ENCODE measurements at places on chromosomes 16 and 17. TPM values are rescaled to one million over a fixed set of nuclear protein-coding genes. Genes with fewer than 3 reads are reported as not detected.

DNA sequence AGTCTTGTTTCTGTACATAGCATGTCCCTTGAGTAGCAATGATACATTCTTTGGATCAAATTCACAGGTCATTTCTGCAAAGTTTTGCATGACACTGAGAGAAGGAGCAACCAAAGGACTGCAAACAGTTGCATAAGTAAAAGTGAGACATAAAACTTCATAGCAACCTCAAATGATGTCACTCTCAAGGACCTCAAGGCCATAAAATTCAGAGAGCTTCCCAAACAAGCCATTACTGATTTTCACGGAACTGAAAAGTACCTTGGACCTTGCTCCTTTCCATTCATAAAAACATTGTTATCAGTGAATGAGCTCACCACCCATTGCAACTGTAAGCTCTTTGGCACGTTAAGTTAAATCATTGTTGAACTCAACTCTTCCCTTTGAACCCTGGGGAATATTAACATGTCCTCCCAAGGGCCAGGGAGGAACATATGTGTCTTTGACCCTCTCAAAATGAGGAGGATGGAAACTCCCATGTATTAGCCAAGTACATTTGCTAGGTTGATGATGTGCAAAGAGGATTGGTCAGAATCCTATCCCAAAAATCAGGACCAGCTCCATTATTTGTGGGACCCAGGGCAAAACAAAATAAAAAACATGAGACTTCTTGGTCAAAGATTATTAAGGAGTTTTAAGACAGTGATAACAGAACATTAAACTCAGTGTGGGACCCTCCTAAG lies 275.0 kb upstream of the DYNLRB2 start:
- DNase-seq, result peak; percentile 49

- peak; percentile 39 for DNase-seq
Measured at GRCh38 chr17:32303781-32304288, 38.1 kb downstream of the C17orf75 start.

FUS gene
- 22.4 TPM for total RNA-seq

GRCh38 chr16:22071331-22071910 lies 20.9 kb upstream of the VWA3A start:
- no peak for DNase-seq

DNA sequence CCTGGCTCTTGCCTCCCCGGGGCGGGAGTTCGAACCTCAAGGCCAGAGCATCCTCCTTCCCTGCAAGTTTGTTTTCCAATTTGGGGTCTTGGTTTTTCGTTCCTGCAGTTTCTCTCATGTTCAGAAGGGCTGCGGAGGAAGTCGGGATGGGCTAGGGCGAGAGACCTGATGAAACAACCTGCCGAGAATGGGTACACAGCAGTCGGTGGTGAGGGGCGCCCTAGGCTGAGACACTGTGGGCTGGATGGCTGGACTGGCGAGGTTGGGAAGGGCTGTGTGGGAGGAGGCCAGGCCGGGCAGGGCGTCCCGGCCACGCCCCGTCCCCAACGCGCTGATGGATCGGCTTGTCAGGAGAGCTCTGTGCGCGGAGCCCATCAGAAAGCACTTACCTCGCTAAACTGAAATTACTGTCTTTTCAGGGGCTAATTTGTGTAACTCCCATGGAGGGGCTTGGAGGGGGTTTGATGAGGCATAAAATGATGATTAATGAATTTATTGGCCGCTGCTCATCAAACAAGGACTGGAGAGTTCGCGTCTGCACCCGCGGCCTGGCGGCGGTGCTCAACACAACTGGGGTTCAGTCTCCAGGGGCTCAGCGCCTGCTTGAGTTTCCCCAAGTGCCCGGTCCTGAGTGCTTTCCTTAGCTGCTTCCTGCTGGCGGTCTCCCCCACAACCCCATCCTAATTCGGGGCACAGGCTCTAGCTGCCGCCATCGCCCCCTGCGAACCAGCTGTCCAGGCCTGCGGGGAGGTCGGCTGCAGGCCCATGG lies 9.0 kb downstream of the IRX5 start:
- no peak for DNase-seq

PABPN1L gene
- total RNA-seq, result not detected

DNA sequence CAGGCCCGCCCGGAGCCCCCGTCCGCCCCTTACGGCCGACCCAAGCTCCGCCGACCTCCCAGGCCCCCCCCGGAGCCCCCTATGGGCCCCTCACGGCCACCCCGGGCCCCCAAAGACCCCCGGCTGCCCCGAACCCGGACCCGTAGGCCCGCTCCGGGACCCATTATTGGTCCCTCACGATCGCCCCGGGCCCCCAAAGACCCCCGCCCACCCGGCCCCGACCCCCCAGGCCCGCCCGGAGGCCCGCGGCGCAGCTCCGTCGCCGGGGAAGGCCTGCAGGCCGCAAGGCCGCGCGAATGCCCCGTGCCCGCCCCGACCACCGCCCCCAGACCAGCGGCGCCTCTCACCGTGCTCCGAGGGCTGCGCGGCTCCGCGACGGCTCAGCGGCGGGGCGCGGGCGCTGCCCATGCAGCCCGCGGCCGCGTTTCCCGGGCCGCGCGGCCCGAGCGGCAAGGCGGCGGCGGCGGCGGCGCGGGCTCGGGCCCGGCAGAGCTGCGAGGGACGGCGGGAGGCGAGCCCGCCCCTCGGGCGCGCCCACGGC lies 393 bp downstream of the ANKRD11 start:
- DNase-seq, result no peak

DNA sequence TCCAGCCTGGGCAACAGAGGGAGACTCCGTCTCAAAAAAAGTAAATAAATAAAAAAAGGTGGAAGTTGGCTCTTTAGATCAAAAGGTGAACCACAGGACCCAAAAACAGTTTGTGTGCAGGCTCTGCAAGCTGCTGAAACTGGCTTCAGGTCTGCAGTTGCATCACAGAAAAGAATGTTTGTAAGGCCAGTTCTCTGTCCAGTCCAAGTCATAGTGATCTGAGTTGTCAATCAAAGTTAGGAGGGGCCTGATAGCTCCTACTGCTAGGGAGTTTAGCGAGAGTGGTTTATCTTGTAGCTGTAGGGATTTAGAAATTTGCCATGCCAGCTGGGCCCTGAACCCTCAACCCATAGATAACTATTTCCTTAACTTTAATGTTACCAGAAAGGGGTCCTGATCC lies 101.2 kb upstream of the CACNG5 start:
- DNase-seq, result no peak

- DNase-seq, result no peak
Measured at GRCh38 chr16:80151722-80152111, 389.1 kb upstream of the DYNLRB2 start.

CHRNE gene
- not detected for total RNA-seq

- DNase-seq, result no peak
Measured at GRCh38 chr16:69691980-69692911, 34.1 kb downstream of the NQO1 start.

- no peak for DNase-seq
Measured at GRCh38 chr16:14490235-14490634, 139.8 kb downstream of the PARN start.

All from M059J (cell line).